ENCODE measurements at places on chromosomes 12 and 14. TPM values are rescaled to one million over a fixed set of nuclear protein-coding genes. Genes with fewer than 3 reads are reported as not detected.

The SYNE2 gene
- 13.5 TPM for total RNA-seq

The CIDEB gene
- 0.22 TPM for total RNA-seq

The ARMH4 gene
- total RNA-seq = 1.9 TPM

The RERG gene
- total RNA-seq = 0.88 TPM

The ARHGEF25 gene
- 9.8 TPM for total RNA-seq

The IL23A gene
- not detected for total RNA-seq

The AGAP2 gene
- total RNA-seq = 0.29 TPM

Data from placental pericyte (primary cell).